ENCODE measurements at places on chromosomes 16 and 17.
A peak's percentile ranks its signal among the peaks of the same experiment; 100 is the strongest.

GRCh38 chr17:40224718-40225550, 5.8 kb downstream of the WIPF2 start:
- DNase-seq: peak; percentile 11

GRCh38 chr17:42429726-42430447, 6.8 kb upstream of the CAVIN1 start:
- no peak for DNase-seq

- DNase-seq: no peak
These were observed 46.9 kb upstream of the NLK start for GRCh38 chr17:27995554-27995953.

DNA sequence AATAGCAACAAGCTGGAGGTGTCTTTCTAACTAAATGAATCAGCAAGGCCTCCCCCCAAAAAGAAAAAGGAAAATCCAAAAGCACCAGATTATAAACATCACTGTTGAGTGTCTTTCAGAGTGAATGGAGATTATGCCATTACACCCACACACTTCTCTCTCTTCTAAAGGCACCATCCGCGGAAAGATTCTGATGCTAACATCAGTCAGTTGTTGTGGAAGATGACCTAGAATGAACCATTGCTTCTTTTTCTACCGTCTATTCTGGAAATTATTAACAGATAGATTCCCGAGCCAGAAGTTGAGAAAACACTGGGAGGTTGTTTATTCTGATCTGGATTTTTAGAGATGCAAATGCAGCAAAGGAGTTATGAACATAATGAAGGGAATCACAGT, 60.9 kb upstream of the FAM20A start:
- no peak for DNase-seq

GRCh38 chr16:48444574-48444973, 59.4 kb upstream of the SIAH1 start:
- DNase-seq: no peak
